IMR-90 (cell line): ENCODE measurements at places on chromosomes 1 and 21. TPM values are rescaled to one million over a fixed set of nuclear protein-coding genes. Genes with fewer than 3 reads are reported as not detected.
A peak's percentile ranks its signal among the peaks of the same experiment; 100 is the strongest.

Gene LPAR3
- 0.18 and 0.28 TPM in 2 replicates for total RNA-seq

GRCh38 chr1:236508593-236509027 lies 15.2 kb upstream of the LGALS8 start:
- no peak for DNase-seq

- DNase-seq, result no peak
These were observed 140.7 kb downstream of the CYYR1 start for GRCh38 chr21:26432410-26432809.

DNA sequence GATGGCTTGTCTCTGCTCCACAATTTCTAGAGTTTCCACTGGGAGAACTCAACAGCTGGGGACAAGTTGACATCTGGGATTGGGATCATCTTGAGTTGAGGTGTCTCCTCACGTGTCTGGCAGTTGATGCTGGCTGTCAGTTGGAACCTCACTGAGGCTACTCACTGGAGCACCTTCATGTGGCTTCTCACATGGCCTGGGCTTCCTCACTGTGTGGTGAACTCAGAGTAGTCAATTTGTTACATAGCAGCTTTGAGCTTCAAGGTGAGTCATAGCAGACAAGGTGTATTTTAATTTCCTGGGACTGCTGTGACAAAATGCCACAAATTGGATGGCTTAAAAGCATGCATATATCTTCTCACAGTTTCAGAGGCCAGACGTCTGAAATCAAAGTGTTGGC lies 44.0 kb downstream of the NTNG1 start:
- no peak for DNase-seq

GRCh38 chr1:230536641-230537155 lies 105.6 kb upstream of the COG2 start:
- DNase-seq, result no peak

DNA sequence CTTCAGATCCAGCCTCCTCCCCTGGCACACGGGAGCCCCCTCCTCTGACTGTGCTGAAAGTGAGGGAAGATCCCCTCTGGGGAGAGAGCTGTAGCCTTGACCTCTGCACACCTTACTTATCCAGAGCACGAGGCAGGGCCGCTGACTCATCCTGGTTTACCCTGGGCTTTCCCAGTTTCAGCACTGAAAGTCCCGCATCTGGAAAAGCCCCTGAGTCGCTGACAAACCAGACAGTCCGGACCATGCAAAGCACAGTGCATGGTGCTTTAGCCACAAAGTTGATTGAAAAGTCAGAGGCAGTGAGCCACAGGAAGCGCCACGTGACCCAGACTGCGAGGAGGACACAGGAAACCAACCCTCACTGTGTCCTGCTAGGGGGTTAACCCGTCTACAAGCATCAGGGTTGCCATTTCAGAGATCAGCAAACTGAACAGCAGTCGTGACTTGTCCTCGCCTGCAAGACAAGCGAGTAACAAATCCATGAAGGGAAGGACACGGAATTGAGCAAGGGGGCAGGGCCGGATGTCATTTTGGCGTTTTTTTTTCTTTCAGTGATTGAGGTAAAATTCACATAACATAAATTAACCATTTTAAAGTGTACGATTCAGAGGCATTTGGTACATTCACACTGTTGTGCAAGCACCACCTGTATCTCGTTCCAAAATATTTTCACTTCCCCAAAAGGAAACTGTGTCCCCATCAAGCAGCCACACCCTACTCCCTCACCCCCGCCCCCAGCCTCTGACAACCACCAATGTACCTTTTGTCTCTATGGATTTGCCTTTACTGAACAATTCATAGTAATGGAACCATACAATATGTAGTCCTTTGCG lies 19.9 kb upstream of the IFNGR2 start:
- peak; percentile 94 for DNase-seq

GRCh38 chr21:35062016-35062415 lies 12.9 kb upstream of the RUNX1 start:
- DNase-seq, result no peak

GRCh38 chr1:21292984-21293536 lies 2.8 kb upstream of the ECE1 start:
- no peak for DNase-seq

DNA sequence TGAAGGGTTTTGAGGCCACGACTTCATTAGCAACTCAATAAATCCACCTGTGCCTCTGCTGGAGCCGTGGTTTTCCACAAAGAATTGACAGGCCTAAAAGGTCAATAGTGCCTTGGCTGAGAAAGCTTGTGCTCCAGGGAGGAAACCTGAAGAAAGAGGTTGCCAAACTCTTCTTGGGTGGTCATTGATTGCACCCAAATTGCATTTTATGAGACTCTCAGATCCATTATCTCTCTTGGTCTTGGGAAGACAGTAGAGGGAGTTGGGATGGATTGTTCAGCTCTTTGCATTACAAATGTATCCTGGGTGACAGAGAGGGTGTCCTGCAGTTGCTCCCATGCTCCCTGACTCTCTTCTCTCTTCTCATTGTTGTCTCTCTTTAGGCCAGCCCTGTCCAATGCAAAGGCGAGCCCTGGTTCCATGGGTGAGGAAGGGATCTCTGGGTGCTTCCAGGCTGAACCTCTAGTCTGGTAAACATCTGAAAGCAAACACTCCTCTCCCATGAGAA lies 46.1 kb upstream of the HTR1D start:
- DNase-seq, result no peak

DNA sequence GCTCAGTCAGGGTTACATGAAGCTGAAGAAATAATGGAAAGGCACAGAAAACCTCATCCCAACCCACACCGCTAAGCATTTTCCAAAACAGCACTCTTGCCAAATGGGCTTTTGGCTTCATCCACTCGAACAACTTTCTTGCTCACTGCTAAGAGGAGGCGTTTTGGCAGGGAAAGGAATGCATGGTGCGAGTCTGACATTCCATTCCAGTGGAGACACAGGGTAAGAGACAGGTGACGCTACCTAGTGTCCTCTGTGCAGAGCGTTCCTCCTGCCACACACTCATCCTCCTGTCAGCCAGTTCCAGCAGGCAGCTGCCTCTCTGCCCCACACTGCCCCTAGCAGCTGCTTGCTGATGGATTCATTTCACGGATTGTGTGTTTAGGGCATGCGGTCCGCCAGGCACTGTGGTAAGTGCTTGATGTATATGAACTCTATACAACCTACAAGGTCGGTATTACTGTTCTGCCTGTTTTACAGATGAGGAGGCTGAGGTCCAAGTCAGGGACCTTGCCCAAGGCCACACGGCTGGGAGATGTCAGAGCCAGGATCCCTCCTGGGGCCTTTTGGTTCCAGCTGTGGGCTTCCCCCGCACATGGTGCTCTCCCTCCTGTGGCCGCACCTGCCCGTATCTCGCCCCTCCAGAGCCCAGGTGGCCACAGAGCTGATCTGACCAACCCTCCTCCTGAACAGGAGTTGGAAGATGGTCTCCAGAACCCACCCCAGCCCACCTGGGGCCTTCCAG lies 25.7 kb upstream of the BACE2 start:
- peak; percentile 47 for DNase-seq

Gene CELA2B
- not detected in 2 replicates for total RNA-seq

Gene C2CD2
- 19.4 and 25.3 TPM in 2 replicates for total RNA-seq

DNA sequence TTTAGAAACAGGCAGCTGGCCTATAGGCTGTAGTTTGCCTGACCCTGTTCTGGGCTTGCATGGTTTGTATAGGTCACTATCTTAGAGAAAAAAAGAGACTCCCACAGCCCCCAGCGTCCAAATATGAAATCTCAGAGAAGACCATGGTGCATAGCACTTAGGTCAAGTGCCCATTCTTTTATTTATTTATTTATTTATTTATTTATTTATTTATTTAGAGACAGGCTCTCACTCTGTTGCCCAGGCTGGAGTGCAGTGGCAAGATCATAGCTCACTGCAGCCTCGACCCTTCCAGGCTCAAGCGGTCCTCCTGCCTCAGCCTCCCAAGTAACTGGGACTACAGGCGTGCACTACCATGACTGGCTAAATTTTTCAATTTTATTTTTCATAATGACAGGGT lies 50.8 kb upstream of the ARTN start:
- no peak for DNase-seq

Gene CD101
- not detected in 2 replicates for total RNA-seq

GRCh38 chr21:42057851-42058437 lies 13.2 kb upstream of the UMODL1 start:
- no peak for DNase-seq

Gene CAMSAP2
- 29.4 and 43.0 TPM in 2 replicates for total RNA-seq

DNA sequence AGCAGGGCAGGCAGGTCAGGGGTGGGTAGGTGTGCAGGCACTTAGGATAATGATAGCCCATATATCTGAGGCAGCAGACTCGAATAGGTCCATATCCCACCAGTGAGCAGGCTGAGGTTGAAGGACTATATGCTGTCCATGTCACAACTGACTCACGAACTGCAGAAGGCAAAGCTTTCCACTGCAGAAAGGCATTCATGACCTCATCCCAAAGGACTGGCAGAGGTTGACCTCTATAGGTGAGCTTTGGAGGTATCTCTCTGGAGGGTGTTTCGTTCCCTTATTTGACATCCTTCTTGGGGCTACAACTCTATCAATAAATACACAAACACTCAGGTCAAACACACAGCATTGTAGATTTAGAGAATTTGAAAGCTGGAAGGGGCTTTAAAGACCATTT lies 42.8 kb upstream of the MARK1 start:
- no peak for DNase-seq

Gene XCL2
- total RNA-seq, result not detected in 2 replicates

Gene BRINP3
- under 0.01 and 0.36 TPM in 2 replicates for total RNA-seq

DNA sequence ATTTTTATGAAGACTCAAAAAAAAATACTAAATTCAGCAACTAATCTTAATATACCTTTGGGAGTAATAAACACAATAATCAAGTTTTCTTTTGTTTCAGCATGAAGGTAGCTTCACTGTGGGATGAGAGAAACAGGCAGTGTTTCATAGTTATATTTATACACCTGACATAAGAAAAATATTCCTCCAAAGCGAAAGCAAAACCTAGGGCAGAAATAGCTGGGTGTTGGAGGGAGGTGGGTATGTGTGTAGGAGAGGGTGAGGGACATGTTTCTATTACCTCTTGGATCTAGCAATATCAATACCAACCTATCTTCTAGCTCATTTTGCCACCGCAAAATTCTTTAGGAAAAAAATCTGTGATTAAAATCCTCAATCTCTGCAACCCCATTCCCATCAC lies 24.9 kb upstream of the MAN1A2 start:
- DNase-seq, result no peak

- DNase-seq, result no peak
These were observed 111.9 kb downstream of the CACHD1 start for GRCh38 chr1:64581843-64582185.

- no peak for DNase-seq
These were observed 84.1 kb downstream of the TM2D1 start for GRCh38 chr1:61640531-61641530.

Gene GJB3
- total RNA-seq, result not detected in 2 replicates

Gene DIO1
- not detected in 2 replicates for total RNA-seq

DNA sequence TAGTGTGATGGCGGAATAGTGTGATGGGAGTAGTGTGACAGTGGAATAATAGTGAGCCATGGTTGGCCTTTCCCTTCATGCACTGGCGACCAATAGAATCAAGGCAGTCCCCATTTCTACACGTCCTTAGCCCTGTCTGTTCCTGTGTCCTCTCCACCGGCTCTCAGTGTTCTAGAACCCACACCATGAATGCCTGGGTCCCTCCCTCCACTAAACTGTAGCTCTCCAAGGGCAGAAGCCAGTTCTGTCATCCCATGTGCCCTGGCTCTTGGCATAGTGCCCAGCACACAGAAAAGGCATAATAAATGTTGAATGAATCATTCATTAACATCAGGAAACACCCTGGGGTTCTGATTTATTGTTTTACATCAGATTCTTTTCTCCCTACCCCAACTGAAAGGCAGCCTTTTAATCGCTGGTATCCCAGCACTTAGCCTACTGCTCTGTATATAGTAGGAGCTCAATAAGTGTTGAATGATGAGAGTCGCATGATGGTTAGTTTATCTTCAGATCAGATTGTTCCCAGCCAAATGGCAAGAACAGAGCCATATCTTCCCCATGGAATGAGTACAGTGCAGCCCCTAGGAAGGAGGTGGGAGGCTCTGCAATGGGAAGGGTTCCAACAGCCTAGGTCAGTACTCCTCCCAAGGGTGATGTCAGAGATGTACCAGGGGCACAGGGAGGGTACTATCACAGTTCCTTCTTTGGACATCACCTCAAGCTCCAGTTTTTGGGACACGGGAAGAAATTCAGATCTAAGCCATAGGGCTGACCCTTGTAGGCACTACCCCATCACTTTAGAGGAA lies 325.7 kb downstream of the HHAT start:
- no peak for DNase-seq

- peak; percentile 89 for DNase-seq
These were observed 48.4 kb downstream of the ADAMTS5 start for GRCh38 chr21:26918323-26919079.

DNA sequence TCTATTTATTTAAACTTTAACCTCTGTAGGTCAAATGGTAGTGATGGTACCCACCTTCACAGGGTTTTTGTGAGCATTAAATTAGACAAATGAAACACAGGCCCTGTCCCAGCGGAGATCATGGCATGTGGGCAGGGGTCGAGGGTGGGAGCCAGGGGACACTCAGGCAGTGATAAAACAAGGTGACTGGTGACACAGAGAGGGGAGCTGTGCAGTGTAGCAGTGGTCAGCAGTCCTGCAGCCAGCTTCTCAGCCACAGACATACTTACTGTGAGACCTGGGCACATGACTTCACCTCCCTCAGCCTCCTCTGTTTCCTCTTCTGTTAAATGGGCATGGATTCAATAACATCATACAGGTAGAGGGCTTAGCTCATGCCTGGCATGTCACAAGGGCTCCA lies 44.9 kb downstream of the SRRM1 start:
- no peak for DNase-seq

DNA sequence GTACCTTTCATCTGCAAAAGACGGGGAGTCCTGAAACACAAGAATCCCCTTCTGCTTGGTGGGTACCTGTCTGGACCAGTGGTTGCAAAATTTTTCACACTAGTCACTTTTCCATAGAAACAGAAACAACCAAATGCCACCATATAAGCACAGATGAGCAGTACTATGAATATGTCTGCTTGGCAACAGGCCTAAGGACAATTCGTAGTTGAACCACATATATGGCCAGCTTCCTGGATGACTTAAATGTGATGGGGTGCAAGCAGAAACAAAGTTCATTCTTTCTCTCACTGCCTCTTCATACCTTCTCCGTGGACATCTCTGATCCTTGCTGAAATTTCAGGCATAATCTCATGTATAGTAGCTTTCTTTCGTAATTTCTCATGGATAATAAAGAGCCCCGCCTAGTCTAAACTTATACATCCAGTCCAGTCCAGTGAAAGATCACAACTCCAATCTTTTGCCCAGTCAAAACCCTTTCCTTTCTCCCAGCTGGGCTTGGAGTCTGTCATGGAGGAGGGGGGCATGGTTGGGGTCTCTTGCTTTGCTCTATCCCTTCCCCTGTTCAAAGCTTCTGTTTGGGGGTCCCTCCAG lies 7.0 kb downstream of the FCAMR start:
- peak; percentile 37 for DNase-seq

- peak; percentile 91 for DNase-seq
These were observed 21.2 kb upstream of the CENPF start for GRCh38 chr1:214581785-214582184.
